ENCODE measurements at places on chromosomes 13 and 19. TPM values are rescaled to one million over a fixed set of nuclear protein-coding genes. Genes with fewer than 3 reads are reported as not detected.

The GPR4 gene
- 0.10 TPM for total RNA-seq

The CDX2 gene
- total RNA-seq: not detected

The SLC5A5 gene
- not detected for total RNA-seq

- no peak for DNase-seq
Measured at GRCh38 chr13:19183676-19184075, 2.1 kb upstream of the TUBA3C start.

DNA sequence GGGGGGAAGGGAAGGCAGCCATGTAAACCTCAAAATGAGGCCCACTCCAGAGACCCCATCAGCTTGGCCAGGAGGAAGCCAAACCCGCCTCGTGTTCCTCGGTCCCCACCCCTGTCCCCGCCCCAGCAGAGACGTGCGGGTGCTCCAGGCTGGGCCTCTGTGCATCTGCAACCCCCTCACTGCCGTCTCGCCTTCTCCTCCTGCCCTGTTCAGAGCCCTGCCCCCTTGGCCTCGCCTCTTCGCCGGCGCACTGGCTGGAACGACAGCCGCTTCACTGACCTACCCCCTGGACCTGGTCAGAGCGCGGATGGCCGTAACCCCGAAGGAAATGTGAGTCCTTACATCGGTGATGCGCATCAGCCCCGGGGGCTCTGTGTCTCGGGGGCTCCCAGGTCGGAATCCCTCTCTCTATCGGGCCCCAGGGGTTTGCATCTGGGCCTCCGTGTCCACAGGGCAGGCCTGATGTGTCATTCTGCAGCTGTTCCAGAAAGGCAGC, 32.2 kb downstream of the TMEM161A start:
- no peak for DNase-seq

GRCh38 chr13:78689011-78689410, 30.1 kb upstream of the OBI1 start:
- DNase-seq: no peak

- DNase-seq: no peak
Measured at GRCh38 chr19:11349171-11349570, 2.9 kb downstream of the CCDC159 start.

GRCh38 chr13:109545931-109546330, 240.5 kb downstream of the IRS2 start:
- DNase-seq: no peak

Data from RPMI7951 (cell line).